ENCODE measurements at places on chromosomes 2 and 18. TPM values are rescaled to one million over a fixed set of nuclear protein-coding genes. Genes with fewer than 3 reads are reported as not detected.

Gene TUBA3E
- not detected for polyA plus RNA-seq

Gene UGT1A10
- not detected for polyA plus RNA-seq

Gene RTP5
- not detected for polyA plus RNA-seq

DNA sequence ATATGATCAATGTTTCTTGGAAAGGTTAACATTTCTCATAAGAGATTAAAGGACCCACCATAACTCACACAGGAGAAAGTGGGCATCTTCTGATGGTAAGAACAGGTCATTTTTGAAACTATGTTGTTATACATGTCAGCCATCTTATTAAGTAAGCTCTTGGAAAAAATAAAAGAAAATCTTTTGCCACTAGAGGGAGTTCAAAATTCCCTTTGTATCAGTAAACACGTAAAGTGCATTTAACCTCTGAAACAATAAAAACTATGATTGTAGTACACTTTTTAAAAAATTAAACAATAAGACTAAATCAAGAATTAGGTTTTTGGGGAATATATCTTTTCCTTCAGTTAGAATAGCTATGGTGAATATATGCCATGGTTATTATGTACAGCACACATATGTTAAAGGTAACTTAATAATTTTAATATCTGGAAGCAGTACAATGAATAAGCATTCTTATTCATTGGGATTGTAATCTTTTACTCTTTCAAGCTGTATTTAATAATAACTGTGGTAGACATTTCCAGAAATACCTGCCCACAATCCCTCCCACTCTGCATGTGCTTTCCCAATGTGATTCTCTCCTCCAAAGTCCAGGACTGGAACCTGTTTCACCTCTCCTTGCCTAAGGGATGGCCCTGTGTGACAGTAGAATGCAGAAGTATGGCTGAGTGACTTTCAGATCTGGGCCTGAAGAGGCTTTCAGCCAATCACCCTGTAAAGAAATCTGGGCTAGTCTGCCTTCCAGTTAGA, 64.2 kb downstream of the RBMS1 start:
- no peak for DNase-seq

GRCh38 chr18:13382954-13383827, 164.6 kb downstream of the LDLRAD4 start:
- DNase-seq: no peak

DNA sequence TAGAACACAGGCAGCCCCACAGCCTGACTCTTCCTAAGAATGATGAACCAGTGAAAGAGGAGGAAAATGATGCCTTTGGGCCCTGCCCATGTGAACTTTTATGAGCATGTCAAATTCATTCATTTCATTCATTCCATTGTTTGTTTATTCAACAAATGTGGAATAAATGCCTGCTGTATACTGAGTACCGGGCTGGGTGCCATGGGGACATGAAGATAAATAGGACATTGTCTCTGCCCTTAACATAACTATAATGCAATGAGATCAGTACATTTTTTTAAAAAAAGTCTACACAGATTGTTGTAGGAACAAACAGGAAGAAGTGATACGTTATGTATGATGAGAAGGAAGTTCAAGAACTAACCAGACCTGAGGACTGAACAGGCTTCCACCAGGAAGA, 14.7 kb downstream of the MREG start:
- DNase-seq: no peak

DNA sequence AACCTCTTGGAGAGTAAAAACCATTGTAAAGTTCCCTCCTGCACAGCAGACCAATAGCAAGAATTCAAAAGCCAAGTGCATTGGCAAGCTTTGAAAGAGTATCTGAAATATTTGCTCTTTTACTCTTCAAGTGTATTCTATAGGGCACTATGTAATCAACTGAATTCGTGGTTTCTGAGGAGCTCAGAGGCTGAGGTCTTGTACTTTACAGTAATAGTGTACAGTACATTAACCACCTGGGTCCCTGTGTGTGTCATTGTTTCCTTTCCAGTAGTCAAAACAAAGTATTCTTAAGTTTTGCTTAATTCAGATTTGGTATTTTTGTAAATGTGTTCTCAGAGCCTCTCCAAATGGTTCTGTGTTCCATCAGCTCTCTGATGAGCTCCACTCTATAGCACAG, 769.7 kb downstream of the LRRTM4 start:
- no peak for DNase-seq

DNA sequence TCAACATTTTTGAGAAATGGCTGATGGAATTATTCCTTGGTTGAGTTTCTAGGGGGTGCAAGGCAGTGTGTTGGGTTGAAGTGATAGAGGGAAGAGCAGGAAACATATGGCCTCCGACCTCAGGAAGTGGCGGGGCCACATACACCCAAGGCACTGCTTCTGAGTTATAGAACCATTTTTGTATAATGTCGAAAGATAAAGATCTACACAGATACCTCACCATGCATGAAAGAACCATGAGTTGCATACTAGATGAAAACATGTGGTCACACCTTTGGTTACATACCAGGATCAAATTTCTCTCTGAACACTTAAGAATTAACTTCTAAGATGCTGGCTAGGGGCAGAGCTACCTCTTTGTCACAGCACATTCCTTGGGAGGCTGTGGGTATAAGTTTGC, 23.2 kb downstream of the LAMA3 start:
- no peak for DNase-seq

DNA sequence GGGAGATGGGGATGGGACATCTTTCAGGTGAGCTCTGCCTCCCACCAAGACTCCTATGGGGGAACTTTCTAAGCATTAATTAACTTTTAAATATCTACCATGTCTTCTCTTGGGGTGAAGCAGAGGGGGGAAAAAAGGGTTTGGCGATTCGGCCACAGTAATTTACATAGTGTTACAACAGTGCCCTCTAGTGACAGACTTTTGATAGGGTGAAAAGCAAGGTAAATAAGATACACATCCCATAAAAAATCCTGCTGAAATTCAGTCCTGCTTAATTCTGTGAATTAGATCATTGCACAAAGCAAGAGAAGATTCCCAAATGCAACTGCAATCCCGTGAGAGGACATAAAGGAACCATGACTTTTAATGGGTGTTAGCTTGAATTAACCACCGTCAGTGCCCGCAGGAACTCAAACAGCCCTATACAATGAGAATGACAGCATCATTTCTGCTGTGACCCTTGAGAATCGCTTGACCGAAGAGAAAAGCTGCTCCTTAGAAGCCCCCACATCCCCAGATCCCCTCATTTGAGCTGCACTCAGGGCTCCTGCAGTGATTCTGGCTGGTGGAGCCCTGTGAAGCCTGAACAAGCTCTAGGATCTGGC, 32.8 kb downstream of the FAM124B start:
- DNase-seq: no peak
